Skin of body (tissue), 3 donors: ENCODE measurements at places on chromosomes 16 and 17.

DNA sequence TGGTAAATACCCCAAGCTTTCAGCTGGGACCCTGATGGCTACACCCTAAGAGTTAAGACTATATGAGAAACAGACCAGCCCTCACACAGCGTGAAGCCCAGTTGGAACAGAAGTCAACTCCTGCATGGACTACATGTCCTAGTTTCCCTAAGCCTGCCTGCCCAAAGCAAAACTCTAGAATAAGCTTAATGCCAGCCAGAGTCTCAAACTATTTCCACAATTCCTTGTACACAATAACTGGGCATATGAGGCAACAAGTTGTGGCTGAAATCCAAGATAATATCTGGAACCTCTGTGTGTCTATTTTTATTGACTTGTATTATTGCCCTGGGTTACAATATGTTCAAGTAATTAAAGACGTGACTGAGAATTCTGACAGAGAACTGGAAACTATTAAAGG lies 19.4 kb downstream of the MYH10 start:
- DNase-seq: peak; percentile 28

DNA sequence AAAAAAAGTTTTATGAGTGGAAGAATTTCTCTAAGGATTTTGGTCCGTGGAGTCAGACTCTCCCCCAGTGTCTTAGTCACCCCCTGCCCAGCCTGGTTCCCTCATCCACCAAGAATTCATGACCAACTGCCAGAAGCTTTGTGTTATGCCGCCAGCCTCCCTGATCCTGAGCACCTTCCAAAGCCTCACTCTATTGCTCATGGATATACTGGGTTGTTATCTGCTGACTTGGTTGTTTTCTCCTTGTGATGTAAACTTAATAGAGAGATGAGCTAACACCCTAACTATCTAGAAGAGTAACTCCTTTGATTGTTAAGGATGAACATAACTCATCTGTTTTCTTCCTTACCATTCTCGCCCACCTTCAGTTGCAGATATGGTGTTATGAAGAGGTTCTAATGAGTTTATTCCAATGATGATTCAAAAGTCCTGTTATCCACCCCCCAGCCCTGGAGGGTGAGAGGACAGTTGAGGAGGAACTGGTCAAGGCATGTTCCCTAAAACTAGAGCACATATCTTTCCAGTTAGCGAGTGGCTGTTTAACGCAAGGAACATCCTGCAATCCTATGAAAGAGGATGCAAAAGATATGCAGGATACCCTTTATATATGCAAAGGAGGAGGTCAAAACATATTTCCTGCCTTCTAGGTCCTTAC lies 1.5 kb upstream of the PSMD3 start:
- no peak for DNase-seq

- DNase-seq: peak; percentile 95
Measured at GRCh38 chr17:73770115-73770848, 126.0 kb upstream of the SDK2 start.

- no peak for DNase-seq
Measured at GRCh38 chr17:1785930-1786329, 24.1 kb downstream of the SERPINF1 start.

DNA sequence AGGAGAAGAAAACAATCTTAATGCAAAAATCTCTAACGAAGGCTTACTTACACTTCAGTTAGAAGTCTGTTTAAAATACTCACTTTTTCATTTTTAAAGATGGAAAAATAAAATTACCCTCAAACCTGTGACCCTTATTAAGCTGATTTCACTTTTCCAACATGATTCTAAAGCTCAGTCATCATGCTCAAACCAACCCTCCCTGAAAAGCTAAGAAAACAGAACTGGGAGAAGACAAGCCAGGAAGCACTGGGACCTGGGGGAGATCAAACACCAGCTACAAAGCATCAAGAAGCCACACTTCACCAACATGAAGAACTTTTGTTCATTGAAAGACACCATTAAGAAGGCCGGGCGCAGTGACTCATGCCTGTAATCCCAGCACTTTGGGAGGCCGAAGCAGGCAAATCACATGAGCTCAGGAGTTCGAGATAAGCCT lies 88.8 kb downstream of the LITAF start:
- no peak for DNase-seq

- no peak for DNase-seq
Measured at GRCh38 chr17:38358586-38359513, 7.2 kb downstream of the SOCS7 start.

- no peak for DNase-seq
Measured at GRCh38 chr17:31654936-31655335, 204.1 kb downstream of the COPRS start.

DNA sequence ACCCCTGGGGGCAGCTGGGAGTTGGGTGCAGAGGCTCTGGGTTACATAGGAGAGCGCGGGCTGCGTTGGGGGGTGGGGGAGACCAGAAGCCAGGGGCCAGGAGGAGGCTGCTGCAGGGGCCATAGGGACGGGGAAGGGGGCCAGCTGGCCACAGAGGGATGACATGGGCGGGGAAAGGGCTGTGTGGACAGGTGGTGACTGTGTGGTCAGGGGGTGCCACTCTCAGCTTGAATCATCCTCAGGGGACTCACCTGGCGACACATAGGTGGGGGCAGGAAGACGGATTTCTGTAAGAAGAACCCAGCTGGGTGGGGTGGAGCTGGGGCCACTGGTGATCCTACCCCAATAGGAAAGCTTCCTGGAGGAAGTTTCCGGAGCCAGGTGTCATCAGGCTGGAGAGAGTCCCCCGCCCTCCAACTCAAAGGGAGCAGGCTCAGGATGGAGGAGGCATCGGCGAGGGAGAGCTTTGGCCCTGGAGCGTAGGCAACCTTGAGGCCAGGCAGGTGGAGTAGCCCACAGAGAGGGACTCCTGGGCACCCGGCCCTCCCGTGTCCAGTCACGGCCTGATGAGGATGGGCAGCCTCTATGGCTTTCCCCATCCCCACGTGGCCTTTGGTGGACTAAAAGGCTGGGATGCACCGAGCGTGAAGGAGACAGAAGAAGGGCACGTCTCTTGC lies 1.2 kb downstream of the TRPV3 start:
- no peak for DNase-seq

DNA sequence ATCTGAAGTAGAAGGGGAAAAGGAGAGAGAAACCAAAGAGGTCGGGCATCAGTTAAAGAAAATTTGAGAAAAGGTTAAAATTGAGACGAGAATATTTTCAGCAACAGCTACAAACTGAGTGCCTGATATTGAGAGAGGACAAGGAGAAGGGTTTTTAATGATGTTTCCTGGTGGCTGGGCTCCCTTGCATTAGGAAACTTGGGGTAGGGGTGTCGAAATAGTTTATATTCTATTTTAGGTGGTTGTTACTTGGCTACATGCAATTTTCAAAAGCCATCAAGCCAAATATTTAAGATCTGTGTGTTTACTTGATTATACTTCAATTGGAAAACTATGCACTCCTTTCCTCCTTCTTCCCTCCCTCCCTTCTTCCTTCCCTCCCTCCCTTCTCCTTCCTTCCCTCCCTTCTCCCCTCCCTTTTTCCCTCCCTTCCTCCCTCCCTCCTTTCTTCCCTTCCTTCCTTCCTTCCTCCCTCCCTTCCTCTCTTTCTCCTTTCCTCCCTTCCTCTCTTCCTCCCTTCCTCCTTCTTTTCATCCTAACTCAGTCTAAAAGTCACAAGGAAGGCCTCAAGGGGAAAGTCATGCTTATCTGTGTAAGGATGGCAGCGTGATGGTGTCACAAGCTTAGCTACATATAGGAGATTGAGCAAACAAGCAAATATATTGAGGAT lies 1.8 kb upstream of the APOH start:
- DNase-seq: no peak

DNA sequence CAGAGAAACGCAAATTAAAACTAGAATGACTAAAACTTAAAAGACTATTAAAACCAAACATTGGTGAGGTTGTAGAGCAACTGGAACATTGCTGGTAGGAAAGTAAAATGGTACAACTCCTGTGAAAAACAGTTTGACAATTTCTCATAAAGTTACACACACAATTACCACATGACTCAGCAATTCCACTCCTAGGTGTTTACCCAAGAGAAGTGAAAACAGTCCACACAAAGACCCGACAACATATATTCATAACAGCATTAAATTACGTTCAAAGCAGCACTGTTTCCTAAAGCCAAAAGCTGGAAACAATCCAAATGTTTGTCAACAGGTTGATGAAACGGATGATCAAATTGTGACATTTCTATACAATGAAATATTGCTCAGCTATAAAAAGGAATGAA lies 26.5 kb upstream of the ALOX12 start:
- DNase-seq: no peak

DNA sequence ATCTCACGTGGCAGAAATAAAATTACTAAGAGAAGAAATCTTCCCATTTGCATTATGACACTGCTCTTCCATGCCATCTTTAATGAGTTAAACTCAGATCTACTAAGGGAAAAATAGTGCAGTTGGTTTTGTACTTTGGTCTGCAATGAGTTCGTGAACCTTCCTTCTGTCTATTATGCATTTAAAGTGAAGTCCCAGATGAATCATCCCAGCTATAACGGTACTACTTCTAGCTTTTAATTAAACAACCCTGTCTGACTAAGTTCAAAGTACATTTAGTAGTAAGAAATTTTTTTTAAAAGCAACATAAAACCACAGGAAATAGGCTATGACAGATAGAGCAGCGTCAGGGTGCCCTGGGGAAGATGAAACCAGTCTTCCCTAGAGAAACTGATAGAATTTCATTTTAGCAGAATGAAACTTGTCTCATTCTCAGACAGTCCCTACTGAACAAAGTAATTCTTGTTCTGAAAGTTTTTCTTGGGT lies 1.8 kb downstream of the TMIGD1 start:
- no peak for DNase-seq

- DNase-seq: no peak
Measured at GRCh38 chr16:85948138-85948509, 49.2 kb downstream of the IRF8 start.

DNA sequence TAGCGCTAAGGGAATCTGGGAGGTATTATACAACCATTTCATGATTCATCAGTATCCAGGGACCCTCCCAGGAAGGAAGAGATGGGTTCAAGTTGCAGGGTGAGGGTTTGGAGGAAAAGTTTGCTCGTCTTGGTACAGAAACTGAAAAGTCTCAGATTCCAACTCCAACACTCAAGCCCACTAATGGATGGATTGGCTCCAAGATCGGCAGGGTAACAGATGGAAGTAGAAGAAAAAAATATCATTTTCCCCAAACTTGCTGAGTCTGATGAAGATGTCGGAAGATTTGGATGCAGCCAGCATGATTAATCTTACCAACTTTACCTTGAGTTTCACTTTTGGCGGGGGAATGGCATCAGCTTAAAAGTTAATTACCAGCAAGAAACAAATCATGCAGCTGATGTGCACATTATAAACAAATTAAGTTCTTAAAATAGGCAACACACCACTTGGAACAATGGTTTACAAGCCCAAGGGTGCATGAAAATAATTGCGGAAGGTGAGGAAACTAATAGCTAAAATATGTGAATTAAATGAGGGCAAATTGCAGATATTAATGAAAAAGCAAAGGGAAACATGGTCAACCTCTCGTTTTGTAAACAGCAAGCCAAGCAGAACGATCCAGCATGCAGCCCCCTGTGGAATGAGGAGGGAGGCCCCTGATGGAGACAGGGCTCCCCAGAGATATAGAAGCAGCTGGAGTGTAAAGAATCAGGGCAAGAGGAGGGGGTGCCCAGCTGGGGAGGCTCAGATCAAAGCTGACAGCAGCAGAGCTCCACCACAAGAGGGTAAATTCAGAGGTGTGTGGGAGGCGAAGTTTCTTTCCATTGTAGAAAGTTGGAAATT lies 44.1 kb upstream of the GRIN2A start:
- no peak for DNase-seq

GRCh38 chr17:41925991-41926590 lies 4.3 kb upstream of the ODAD4 start:
- no peak for DNase-seq

DNA sequence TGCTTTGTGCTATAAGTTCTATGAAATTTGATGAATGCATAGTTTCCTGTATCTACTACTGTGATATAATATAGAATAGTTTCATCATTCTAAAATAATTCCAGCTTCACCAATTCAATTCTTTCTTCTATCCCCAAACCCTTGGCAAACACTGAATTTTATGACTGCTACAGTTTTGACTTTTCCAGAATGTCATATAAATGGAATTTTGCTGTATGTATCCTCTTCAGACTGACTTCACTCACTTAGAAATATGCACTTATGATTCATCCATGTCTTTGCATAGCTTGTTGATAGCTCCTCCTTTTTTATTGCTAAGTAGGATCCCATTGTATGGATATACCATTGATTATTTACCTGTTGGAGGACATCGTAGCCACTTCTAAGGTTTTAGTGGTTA lies 89.1 kb upstream of the HS3ST3A1 start:
- DNase-seq: no peak

- DNase-seq: no peak
Measured at GRCh38 chr17:8872036-8872704, 4.7 kb upstream of the PIK3R6 start.

DNA sequence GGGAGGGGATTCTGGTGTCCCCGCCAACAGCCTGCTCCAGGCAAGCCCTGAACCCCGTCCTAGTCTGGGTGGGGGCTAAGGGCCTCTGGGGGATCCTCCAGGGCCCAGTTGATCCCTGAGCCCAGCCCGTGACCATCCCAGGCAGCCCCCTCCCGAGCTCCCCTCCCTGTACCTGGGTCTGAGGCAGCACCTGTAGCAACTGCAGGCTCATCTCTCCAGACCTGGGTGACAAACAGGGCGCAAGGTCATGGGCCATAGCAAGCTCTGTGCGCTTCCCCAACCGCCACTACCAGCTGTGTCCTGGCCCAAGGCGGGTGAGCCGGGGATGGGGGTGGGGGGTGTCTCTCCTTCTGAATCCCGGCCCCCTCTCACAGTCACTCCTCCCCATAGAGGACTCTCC lies 10.6 kb downstream of the CNGB1 start:
- DNase-seq: no peak

DNA sequence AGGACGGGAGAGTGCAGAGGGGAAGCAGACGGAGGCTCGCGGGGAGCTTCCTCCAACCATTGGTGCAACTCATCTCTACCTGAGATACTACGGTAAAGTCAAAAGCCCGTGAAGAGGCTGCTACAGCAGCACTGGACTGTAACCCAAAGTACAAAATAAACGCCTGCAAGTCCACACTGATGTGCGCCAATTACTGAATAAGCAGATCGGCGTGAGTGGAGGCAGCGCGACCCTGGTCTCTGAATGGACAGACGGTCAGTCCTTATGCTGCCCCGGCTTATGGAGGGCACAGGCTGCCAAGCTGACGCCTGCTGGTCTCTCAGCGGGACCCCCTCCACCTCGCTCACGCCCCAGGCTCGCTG lies 58.5 kb downstream of the LMF1 start:
- no peak for DNase-seq
